Activated T-helper 1 cell treated with anti-CD3 and anti-CD28 coated beads, Interleukin-2, amount 50 U/mL, for 16 hours (primary cell): ENCODE measurements at places on chromosomes 5 and 9.

GRCh38 chr5:278646-279045 is 7.2 kb downstream of the PDCD6 start:
- no peak for DNase-seq

GRCh38 chr5:115531787-115532367 is 12.7 kb downstream of the FEM1C start:
- DNase-seq, result no peak

DNA sequence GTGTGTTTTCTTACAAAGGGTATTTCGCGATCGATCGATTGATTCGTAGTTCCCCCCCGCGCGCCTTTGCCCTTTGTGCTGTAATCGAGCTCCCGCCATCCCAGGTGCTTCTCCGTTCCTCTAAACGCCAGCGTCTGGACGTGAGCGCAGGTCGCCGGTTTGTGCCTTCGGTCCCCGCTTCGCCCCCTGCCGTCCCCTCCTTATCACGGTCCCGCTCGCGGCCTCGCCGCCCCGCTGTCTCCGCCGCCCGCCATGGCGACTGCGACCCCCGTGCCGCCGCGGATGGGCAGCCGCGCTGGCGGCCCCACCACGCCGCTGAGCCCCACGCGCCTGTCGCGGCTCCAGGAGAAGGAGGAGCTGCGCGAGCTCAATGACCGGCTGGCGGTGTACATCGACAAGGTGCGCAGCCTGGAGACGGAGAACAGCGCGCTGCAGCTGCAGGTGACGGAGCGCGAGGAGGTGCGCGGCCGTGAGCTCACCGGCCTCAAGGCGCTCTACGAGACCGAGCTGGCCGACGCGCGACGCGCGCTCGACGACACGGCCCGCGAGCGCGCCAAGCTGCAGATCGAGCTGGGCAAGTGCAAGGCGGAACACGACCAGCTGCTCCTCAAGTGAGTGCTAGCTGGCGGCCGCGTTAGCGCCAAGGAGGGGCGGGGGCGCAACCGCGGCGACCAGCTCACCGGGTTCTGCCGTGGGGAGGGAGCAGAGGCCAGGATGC is 480 bp downstream of the LMNB1 start:
- DNase-seq, result peak; percentile 13

- no peak for DNase-seq
Observed at GRCh38 chr9:26502311-26502710, 390.3 kb downstream of the CAAP1 start.

- no peak for DNase-seq
Observed at GRCh38 chr5:60494635-60495034, 205.3 kb downstream of the DEPDC1B start.

GRCh38 chr5:181149806-181150733 is 2.7 kb downstream of the OR2V2 start:
- no peak for DNase-seq

DNA sequence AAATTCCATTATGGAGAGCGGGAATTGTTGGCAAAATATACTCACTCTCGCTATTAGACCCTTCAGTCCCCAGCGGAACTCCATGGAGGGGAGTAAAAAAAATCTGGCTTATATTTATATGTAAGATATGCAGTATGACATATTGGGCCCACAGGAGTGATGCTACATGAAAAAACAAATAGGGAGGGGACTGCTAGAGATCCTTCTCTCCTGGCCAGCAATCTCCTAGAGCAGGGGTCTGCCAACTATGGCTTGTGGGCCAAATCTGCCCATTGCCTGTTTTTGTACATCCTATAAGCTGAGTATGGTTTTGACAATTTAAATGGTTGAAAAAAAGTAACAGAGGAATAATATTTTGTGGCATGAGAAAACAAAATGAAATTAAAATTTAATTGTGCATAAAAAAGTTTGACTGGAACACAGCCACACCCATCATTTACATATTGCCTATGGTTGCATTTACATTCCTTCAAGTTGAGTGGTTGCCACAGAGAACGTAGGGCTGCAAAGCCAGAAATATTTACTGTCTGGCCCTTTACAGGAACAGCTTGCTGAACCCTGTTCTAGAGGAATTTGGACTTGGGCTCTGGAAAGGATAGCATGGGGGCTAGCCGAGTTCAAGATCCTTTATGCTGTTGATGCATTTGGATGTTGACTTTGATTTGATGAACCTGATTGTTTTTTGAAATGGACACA is 197.3 kb upstream of the CLINT1 start:
- no peak for DNase-seq

DNA sequence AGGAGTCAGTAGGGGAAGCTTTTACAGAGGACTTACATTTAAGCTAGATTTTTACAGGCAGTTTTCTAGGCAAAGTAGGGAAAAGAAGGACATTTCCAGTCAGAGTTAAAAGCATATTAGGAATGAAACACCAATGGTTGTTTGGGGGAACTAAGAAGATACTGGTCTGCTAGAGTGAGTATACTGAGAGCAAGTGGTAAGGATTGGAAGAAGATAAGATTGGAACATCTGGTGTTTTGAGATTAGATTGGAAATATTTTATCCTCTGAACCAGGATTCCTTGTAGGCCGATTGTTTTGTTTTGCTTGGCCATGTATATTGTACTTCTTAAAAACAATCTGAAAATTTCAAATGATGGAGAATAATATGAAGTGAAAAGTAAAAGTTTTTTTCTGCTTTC is 7.7 kb downstream of the FBXO38 start:
- no peak for DNase-seq

DNA sequence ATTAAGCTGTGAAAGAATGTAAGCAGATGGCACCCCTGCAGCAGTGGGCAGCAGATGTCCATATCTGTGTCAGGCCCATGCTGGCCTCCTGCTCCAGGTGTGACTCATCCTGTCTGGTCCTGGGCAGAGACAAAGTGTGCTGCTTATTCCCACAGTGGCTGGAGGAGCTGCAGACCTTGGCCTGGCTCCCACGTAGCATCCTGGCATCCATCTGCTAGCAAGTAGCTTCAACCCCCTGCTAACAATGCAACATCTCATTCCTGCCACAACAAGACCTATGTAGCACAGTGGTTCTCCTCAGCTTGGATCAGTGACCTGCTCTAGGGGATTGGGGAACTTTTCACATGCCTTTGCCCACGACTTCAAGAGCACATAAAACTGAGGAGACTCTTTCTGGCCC is 126.4 kb upstream of the SLC12A2 start:
- DNase-seq, result no peak

- no peak for DNase-seq
Observed at GRCh38 chr9:8684978-8685708, 885.6 kb upstream of the DMAC1 start.

GRCh38 chr9:136396219-136396515 is 3.8 kb downstream of the SNAPC4 start:
- no peak for DNase-seq

- no peak for DNase-seq
Observed at GRCh38 chr5:65718576-65719310, 3.2 kb downstream of the SGTB start.

- no peak for DNase-seq
Observed at GRCh38 chr5:57033503-57033902, 81.6 kb upstream of the MIER3 start.
